ENCODE measurements at places on chromosomes 5 and 9.

DNA sequence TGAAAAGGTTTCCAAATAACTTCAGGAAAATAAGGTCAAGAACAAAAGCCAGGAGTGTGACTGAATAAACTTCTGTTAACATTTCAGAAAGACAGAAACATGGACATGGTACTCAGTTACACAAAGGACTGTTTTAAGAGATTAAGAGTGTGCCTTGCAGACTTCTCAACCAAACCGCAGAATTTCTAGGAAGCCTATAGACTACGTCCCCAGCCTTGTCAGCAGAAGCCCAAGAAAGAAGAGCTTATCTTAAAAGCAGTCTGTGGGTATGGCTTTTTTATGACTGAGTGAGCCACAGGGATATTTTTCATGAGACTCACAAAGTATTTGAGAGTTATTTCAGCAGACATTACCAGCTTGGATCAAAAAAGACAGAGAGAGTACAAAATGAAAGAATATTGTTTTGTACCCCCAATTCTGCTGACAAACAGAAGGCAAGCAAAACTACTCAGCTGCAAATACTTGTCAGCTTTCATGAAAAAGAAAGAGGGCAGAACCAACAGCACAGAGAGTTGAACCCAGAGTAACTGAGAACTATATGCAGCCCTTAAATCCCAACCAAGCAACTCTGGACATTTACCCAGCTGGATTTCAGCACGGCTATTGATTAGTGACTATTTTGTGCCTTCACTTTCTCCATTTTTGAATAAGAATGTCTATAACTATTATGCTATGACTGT, 711.0 kb upstream of the CTNND2 start:
- no peak for DNase-seq

GRCh38 chr9:128983536-128983935, 36.0 kb downstream of the NUP188 start:
- no peak for DNase-seq

GRCh38 chr5:145962001-145962400, 25.6 kb downstream of the SH3RF2 start:
- DNase-seq = no peak

- no peak for DNase-seq
Measured at GRCh38 chr5:151037561-151038411, 17.4 kb downstream of the GPX3 start.

- no peak for DNase-seq
Measured at GRCh38 chr5:7321724-7322123, 74.2 kb upstream of the ADCY2 start.

- no peak for DNase-seq
Measured at GRCh38 chr9:93237540-93237939, 53.6 kb downstream of the WNK2 start.

GRCh38 chr5:176296-176823, 14.9 kb upstream of the LRRC14B start:
- DNase-seq = no peak

DNA sequence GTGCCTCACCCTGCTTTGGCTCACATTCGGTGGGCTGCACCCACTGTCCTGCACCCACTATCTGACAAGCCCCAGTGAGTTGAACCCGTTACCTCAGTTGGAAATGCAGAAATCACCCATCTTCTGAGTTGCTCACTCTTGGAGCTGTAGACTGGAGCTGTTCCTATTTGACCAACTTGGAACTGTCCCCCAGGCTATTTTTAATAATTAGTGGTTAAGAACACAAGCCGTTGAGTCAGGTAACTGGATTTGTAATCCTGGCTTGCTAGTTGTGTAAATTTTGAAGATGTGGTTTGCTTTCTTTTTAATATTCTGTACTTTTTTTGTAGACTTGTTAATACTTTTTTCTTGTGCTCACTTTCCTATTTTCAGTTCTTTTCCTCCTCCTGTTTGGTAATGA, 81.2 kb downstream of the CNTLN start:
- no peak for DNase-seq

- no peak for DNase-seq
Measured at GRCh38 chr5:113761594-113761993, 248.1 kb downstream of the YTHDC2 start.

- no peak for DNase-seq
Measured at GRCh38 chr5:14593326-14594021, 11.9 kb downstream of the OTULINL start.

DNA sequence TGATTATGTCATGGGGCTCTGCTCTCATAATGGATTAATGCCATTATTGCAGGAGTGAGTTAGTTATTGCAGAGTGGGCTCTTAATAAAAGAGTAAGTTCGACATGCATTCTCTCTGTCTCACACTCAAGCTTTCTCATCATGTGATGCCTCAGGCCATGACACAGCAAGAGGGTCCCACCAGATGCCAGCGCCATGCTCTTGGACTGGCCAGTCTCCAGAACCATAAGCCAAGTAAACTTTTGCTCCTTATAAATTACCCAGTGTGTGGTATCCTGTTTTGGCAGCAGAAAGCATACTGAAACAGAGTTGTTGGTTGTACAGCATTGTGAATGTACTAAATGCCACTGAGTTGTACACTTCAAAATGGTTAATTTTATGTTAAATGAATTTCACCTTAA, 138.1 kb downstream of the MYO10 start:
- no peak for DNase-seq

DNA sequence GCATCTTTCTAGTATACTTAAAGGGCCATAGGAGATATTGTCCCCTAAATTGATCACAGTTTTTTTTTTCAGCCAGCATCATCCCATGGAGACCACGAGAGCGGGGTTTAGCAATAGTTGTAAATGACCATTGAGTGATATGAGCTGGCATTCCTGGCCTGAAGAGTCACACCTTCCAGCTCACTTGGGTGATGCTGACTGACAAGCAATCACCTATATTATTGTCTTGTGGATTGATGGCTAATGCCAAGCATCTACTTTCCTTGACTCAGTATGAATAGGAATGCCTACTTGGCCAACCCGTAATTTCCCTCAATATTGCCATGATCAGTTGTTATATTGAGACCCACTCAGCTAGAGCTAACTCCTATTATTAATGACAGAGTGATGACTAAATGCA, 70.5 kb downstream of the ADAMTSL1 start:
- DNase-seq = no peak

GRCh38 chr9:14529629-14530028, 163.6 kb downstream of the ZDHHC21 start:
- no peak for DNase-seq

DNA sequence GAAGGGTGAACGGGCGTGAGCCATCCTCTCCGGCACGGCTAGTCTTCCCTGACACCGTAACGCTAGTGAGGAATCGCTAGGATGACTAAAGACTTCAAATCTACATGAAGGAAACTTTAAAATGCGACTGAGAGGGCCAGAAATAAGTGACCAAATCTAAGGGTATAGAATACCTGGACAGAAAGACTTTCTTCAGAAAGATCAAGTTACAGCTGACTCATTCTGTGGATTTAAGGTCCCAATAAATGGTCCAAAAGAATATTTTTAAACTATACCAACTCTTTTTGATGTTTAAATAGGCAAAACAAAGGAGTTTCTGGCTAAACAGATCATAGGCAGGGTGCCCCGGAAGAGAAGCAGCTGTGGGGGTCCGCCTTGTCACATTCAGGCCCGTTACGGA, 38.9 kb upstream of the CEP72 start:
- DNase-seq = no peak

DNA sequence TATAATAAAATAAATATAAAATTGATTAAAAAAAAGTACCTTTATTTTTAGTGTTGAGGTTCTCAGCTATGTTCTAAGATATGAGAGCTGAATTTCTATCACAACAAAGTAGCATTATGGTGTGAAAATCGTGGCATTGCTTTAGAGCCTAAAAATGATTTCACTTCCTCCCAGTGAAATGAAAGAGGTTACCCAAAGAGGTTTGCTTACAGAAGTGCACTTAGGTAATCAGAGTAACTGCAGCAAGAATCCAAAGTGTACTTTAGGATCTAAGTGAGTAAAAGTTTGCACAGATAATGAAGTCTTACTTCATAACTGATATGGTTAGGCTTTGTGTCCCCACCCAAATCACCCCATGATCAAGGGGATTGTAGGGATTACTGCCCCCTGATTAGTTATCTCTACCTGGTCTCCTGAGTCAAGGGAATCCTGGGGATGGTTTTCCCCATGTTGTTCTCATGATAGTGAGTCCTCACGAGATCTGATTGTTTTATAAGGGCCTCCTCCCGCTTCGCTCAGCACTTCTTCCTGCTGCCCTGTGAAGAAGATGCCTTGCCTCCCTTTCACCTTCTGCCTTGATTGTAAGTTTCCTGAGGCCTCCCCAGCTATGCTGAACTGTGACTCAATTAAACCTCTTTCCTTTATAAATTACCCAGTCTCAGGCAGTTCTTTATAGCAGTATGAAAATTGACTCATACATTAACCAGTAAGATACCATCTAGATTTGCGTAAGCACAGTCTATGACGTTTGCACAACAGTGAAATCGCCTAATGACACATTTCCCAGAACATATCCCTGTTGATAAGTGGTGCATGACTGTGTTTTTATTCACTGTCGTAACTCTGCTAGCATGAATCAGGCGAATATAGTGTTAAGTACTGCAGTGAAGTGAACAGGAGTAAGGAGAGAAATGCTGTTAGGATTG, 40.3 kb upstream of the LRRC70 start:
- no peak for DNase-seq
